ENCODE measurements at places on chromosomes 4 and X. TPM values are rescaled to one million over a fixed set of nuclear protein-coding genes. Genes with fewer than 3 reads are reported as not detected.

The PHF8 gene
- 55.4 TPM for total RNA-seq

The CYTL1 gene
- total RNA-seq: 126 TPM

The IL2RG gene
- 4.9 TPM for total RNA-seq

The ANKRD50 gene
- total RNA-seq: 21.1 TPM

The BMPR1B gene
- total RNA-seq: 12.9 TPM

The CTAG1B gene
- not detected for total RNA-seq

The AMTN gene
- total RNA-seq: not detected

The MEPE gene
- total RNA-seq: not detected

The DMP1 gene
- total RNA-seq: not detected

The SCLT1 gene
- total RNA-seq: 9.5 TPM

The CPLX1 gene
- total RNA-seq: 0.85 TPM

The GPR78 gene
- not detected for total RNA-seq

The PACRGL gene
- total RNA-seq: 10.3 TPM

The CACNA1F gene
- 0.81 TPM for total RNA-seq

The APELA gene
- not detected for total RNA-seq

The FHL1 gene
- 1,134 TPM for total RNA-seq

The GATA1 gene
- 1.4 TPM for total RNA-seq

The SRPK3 gene
- total RNA-seq: 9.5 TPM

The KDR gene
- total RNA-seq: 10.0 TPM

The CENPVL3 gene
- total RNA-seq: not detected

The RNF150 gene
- total RNA-seq: 9.7 TPM

The SLC6A14 gene
- total RNA-seq: not detected

The KCNIP4 gene
- total RNA-seq: not detected

The GYPB gene
- total RNA-seq: not detected

The EXOC1L gene
- not detected for total RNA-seq

The PCDH10 gene
- 70.8 TPM for total RNA-seq

The NSG1 gene
- 0.56 TPM for total RNA-seq

The CT55 gene
- not detected for total RNA-seq
